Suppressor macrophage treated with lipopolysaccharide for 4 hours (primary cell): ENCODE measurements at places on chromosomes 1 and 21.
A peak's percentile ranks its signal among the peaks of the same experiment; 100 is the strongest.

GRCh38 chr1:87958201-87958600 is 629.5 kb downstream of the LMO4 start:
- no peak for DNase-seq

DNA sequence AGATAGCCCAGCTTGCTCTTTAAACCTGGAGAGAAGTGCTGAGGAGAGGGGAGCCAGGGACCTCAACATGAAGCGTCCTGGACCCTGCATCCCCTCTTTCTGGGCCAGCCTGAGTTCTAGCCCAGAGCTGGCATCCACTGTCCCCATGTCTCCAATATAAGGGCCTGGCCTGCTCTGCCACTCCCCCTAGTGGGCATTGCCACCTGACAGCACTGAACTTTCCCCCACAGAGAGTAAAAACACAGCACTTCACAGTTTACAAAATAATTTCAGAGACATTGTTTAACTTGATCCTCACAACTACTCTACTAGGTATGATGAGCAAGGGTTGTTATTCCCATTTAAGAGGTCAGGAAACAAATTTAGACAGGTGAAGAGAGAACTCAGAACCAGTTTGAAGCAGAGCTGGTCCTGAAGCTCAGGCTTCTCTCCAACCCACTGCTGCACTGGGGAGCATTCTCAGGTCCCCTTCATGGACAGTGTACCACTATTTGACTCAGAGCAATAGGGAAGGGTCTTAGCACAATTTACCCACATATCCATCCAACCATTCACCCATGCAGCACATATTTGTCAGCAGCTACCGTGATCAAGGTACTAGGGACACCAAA is 151.2 kb downstream of the DMRTA2 start:
- peak; percentile 67 for DNase-seq

- DNase-seq: no peak
These were observed 646.2 kb downstream of the SMYD3 start for GRCh38 chr1:245860657-245861544.

DNA sequence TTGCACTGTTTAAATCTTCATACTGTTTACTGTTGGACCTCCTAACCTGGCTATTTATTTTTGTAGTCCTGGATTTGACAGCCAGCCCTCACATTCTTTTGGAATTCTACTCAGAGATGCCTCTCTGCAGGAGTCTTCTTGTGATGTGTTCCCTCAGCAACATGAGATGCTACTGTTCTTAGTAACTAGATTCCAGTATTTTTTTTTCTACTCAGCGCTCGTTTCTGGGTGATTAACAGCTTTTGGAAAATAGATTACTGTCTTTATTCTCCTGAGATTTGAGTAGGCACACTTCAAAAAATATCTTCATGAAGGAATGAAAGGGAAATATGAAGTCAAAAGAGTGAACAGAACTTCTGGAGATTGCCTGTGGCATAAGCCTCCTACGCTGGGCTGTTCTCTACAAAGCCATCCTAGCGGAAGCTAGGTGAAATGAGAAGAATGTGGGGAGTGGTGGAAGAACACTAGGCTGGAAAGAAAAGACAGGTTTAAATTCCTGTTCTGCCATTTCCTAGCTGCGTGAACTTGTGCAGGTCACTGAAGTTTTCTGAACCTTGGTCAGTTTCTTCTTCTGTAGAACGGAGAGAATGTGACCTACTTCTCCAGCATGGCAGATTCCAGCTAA is 75.9 kb downstream of the LRRC8C start:
- no peak for DNase-seq

- DNase-seq: no peak
These were observed 1.3 kb downstream of the JAM2 start for GRCh38 chr21:25640202-25640942.

DNA sequence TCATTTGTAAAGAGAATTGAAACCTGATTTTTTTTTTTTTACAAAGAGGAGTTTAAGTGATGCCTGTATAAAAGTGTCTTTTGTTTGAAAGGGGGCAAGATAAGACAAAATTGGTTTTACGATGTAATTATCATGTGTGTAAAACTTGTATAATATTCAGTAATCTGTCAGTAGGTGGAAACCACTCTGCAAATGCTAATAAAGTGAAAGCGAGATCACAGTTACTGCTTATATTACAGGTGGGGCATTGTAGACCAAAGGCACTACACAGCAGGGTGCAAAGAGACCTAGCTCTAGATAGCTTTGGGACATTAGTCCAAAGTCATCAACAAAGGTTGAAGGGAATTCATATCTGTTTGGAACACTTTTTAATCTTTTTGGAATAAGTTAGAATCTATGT is 174.2 kb downstream of the LHX8 start:
- no peak for DNase-seq

DNA sequence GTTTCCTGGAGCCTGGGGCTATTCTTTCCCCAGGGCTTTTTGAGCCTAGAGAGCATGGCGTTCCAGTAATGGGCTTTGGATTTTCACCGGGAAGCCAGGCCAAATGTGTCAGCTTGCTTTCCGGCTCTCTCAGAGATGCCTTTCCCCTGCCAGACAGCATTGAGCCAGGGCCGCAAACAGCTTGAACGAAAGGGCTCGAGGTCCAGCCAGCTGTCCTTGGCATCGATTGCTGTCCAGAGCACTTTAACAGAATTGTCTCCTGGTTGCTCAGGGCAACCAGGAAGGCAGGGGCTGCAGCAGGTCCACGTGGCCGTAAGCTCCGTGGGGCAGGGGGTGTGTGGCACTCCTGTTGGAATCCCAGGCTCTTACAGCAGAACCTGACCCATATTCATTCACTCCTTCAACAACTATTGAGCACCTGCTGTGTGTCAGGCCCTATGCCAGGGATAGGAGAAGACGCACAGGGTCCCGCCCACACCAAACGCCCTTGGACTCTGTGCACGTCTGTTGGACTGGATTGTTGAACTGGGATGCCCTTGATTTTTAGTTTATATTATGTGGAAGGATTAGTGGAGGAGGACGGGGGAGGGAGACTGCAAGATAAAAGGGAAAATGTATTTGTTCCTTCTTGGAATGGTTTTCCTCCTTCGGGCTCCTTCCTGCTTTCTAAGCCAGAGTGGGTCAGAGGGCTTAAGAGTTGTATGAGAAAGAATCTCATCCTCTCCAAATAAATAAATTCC is 38.7 kb upstream of the EFHD2 start:
- no peak for DNase-seq

GRCh38 chr1:13664451-13664850 is 35.5 kb upstream of the PRDM2 start:
- DNase-seq: peak; percentile 41

- no peak for DNase-seq
These were observed 27.0 kb downstream of the ST6GALNAC3 start for GRCh38 chr1:76101548-76101947.

DNA sequence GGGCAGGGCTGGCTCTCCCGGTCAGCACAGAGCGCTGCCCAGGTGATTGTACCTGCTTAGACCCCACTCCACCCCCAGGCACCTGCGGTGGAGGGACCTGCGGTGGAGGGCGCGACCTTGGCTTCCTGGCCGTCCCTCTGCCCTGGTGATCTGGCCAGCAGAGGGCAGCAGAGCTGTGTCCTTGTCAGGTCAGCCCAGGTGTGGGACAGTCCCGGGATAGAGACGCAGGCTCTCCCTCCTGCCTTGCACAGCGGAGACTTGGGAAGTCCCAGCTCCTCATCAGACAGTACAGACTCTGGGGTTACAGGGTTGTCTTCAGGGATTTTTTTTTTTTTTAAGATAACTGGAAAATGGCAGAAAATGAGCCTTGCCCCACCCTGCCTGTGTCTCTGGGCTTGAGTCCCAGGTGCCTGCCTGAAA is 10.0 kb downstream of the SLX9 start:
- DNase-seq: peak; percentile 78

- no peak for DNase-seq
These were observed 20.4 kb upstream of the PWP2 start for GRCh38 chr21:44086636-44087425.

GRCh38 chr1:211641044-211641800 is 34.2 kb downstream of the NEK2 start:
- DNase-seq: no peak

GRCh38 chr1:36855699-36856494 is 178.4 kb downstream of the GRIK3 start:
- DNase-seq: no peak

- DNase-seq: no peak
These were observed 71.3 kb upstream of the MUTYH start for GRCh38 chr1:45411510-45411899.

DNA sequence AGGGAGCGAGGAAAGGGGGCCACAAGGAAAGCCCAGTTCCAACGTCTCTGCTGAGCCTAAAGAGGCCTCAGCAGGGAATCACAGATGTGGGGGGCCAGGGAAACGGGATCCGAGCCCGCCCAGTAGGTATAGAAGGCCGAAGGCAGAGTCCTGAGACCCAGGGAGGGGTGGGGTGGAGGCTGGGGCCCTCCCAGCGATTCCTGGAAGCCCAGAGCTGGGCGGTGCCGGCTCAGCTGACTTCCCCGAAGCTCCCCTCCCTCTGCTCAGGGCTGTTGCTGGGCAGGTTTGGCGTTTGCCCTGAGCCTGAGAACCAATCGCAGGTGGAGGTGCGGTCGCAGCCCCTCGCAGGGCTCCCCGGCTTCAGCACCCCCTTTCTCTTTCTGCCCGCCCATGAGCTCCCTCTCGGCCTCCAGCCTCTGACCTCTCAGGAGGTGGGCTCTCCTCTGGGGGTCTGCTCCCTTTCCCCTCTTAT is 12.8 kb downstream of the ADAMTSL4 start:
- peak; percentile 96 for DNase-seq

DNA sequence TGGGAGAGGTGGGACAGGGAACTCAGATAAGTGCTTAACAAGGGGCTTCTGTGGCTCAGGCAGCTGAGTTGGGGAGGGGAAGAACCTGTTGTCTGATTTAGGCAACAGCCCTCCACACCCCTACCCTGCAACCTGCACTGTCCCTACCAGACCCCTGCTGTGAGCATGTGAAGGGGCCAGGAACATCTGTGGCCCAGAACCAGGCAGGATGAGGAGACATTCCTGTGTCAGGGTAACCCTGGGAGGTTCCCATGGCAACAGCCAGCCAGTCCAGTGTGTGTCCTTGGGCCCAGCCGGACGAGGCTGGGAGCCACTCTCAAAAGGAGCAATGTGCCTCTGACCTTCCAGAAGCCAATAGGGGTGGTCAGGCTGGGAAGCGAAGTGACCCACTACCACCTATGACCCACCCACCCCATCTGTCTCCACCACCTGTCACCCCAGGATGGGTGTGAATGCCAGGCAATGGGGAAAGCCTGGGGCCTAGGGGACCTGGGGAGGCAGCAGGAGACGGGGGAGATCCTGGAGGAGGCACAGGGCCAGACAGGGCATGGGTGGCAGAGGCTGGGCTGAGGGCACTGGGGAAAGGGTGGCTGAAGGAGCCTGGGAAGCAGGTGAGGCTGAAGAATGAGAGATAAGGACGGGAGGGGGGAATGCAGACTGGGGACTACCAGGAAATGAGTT is 5.0 kb upstream of the PMVK start:
- no peak for DNase-seq

DNA sequence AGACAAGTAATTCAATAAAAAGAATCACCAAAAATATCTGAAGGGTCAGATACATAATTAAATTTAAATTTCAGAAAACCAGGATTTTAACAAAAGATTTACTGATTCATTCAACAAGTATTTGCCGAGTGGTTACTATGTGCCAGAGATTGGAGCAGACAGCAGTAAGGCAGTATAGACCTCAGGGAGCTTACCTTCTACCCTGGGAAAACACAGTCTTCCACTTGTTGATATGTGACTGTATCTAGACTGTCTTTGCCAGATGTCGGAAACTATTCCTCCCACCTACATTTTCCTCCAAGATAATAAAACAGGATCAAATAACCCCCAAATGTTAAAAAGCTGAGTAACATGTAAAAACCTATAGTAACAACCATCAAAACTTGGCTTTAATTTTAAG is 6.2 kb downstream of the HNRNPR start:
- no peak for DNase-seq

DNA sequence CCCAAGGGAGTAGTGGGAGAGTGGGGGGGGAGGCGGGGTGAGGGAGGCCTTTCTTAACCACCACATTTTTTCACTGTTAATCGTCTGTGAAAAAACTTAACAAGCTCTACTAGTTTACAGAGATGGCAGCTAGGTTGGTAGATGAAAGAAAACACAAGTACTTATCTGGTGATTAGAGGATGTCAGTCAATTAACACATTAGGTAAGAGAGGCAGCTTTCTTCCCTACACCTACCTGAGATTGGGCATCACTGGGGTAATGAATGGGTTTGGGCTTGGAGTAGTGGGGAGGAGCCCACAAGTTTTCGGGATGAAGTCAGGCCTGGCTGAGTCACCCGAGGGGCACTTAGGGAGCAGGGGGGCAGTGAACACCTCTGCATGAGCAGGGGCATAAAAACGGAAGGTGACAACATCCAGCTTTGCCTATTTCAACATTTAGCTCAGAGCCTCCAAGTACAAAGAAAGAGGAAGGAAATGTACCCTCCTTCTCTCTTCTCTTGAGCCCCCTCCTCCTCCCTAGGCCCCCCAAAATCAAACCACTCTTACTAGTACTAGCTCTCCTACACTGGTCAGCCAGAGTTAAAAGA is 2.5 kb downstream of the LBR start:
- peak; percentile 35 for DNase-seq

GRCh38 chr21:44695641-44696040 is 1.3 kb upstream of the KRTAP10-12 start:
- DNase-seq: no peak

- DNase-seq: no peak
These were observed 64.4 kb upstream of the FAM20B start for GRCh38 chr1:178961331-178961730.

DNA sequence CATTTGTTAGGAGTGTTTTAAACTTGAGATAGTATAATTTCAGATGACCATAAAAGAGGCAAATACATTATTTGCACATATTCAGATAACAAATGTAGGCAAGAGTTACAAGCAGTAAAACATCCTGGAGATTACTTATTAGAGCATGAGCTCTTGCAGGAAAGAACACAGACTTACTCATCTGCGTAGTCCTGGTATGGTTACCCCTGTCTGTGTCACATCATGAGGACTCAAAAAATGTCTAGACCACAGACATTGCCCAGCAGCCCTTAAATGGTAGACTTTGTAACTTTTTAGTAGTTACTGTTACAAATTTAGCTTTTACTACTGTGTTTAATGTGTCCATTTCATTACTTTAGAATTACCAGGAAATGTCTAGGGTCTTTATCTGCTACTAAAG is 12.8 kb downstream of the CACHD1 start:
- DNase-seq: no peak

- peak; percentile 74 for DNase-seq
These were observed 31.2 kb downstream of the CHD1L start for GRCh38 chr1:147273409-147274336.

GRCh38 chr1:48105165-48105564 is 108.0 kb upstream of the TRABD2B start:
- DNase-seq: no peak

DNA sequence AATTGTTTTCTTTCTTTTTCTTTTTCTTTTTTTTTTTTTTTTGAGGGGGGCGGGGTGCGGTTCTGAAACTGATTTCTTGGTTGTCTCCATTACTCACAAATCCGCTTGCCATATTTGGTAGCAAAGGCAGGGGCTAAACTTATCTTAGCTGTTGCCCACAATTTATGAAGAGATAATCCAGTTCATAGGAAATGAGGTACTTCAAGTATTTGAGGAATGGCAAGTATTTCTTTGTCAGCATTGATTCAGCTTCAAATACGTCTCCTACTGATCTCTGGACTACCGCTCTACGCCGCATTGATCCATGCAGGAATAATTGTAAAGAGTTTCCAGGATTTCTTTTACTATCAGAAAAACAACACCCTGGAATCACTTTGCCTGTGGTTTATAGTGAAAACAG is 289.2 kb upstream of the DPYD start:
- no peak for DNase-seq

GRCh38 chr1:19209439-19209989 is 552 bp downstream of the UBR4 start:
- peak; percentile 75 for DNase-seq

- no peak for DNase-seq
These were observed 714.7 kb downstream of the NCAM2 start for GRCh38 chr21:21712748-21713520.

GRCh38 chr1:219710529-219711194 is 97.8 kb upstream of the ZC3H11B start:
- no peak for DNase-seq
